Activated naive CD8-positive, alpha-beta T cell treated with anti-CD3 and anti-CD28 coated beads, Interleukin-2, amount 50 U/mL, for 24 hours (primary cell): ENCODE measurements at places on chromosomes 7 and 10.

DNA sequence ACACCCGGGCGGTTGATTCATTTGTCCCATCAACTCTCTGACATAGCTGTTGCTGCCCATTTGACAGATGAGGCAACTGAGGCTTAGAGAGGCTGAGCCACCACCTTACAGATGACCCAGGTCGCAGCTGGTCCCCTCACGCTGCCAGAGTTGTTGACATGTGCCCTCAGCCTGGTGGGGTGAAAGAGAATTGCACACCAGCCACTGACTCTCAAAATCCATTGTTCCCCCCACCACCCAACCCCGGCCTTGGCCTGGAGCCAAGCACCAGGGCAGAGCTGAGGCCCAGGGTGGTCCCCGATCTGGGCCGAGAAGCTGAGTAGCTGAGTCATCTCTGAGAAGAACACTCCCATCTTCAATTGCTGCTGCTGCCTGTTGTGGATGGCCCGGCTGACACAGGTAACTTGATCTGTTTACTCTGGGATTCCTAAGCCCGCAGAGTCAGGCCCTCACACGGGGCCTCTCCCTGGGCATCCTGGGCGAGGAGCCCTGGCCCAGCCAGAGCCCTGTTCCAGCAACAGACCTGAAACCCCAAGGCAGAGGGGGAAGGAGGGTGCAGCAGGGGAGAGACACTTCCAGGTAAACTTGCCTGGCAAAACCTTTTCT lies 27.5 kb downstream of the PVRIG start:
- H3K36me3 ChIP-seq: no peaks in the 10 kb centered on the region
- no peaks in the 10 kb centered on the region for H3K27me3 ChIP-seq
- H3K4me1 ChIP-seq: peaks cover 35% of the 10 kb centered on the region
- H3K27ac ChIP-seq: no peak overlapping the region
- peak; percentile 38 for DNase-seq

GRCh38 chr7:41731493-41732435 lies 28.9 kb upstream of the INHBA start:
- peaks cover 10% of the 10 kb centered on the region for H3K27me3 ChIP-seq
- peaks cover 12% of the 10 kb centered on the region for H3K4me1 ChIP-seq
- no peaks in the 10 kb centered on the region for H3K36me3 ChIP-seq
- no peak overlapping the region for H3K4me3 ChIP-seq
- DNase-seq: no peak
- H3K27ac ChIP-seq: no peak overlapping the region

- H3K27me3 ChIP-seq: peaks cover 3% of the 10 kb centered on the region
- DNase-seq: no peak
- H3K36me3 ChIP-seq: no peaks in the 10 kb centered on the region
- peaks cover 19% of the 10 kb centered on the region for H3K4me1 ChIP-seq
These were observed 359.4 kb downstream of the PRPF18 start for GRCh38 chr10:13946209-13946460.

DNA sequence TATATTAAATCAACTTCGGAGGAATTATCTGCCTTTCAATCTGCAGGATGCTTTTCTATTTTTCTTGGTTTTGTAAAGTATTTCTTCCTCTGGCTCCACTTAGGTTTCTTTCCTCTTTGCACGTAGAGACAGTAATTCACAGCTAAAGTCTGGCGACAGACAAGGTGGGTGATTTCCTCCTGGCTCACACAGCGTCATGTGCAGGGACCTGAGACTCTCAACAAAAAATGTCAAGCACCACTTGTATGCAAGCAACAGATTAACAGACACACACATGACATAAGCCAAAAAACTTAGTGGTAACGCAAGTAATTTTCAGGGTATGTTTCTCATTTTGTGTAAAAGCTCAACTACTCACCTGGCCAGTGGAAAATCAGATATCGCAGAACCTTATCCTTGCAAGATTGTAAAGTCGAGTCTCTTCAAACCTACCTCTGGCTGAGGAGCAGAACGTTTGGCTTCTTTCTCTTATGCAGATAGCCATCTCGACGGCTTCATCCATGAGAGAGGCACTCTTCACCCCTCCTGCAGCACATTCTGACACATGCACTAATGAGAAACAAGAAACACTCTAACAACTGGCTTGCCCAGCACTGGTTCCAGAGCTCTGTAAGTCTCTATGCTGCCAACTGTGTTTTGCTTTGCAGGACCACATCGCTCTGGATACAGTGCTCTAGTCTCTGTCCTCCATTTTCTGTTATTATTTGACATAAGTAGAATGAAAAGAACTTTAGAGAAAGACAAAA lies 188.0 kb downstream of the CDCA7L start:
- no peaks in the 10 kb centered on the region for H3K4me1 ChIP-seq
- H3K27ac ChIP-seq: no peak overlapping the region
- no peaks in the 10 kb centered on the region for H3K36me3 ChIP-seq
- no peak for DNase-seq

GRCh38 chr7:17520941-17521340 lies 222.5 kb downstream of the AHR start:
- no peak overlapping the region for H3K27ac ChIP-seq
- H3K4me3 ChIP-seq: no peak overlapping the region
- DNase-seq: no peak
- H3K4me1 ChIP-seq: no peaks in the 10 kb centered on the region
- H3K36me3 ChIP-seq: no peaks in the 10 kb centered on the region

DNA sequence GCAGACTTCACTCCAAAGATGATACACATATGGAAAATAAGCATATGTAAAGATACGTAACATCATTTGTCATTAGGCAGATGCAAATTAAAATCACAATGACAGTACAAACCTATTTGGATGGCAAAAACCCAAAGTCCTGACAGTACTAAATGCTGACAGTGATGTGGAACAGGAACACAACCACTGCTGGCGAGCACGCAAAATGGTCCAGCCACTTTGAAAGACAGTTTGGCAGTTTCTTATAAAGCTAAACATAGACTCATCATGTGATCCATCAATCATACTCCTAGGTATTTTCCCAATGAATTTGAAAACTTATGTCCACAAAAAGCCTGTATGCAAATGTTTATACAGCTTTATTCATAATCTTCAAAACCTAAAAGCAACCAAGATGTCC lies 200.7 kb downstream of the RAMP3 start:
- H3K4me3 ChIP-seq: no peak overlapping the region
- H3K27ac ChIP-seq: no peak overlapping the region
- no peaks in the 10 kb centered on the region for H3K36me3 ChIP-seq
- no peaks in the 10 kb centered on the region for H3K4me1 ChIP-seq
- no peak for DNase-seq

- no peaks in the 10 kb centered on the region for H3K36me3 ChIP-seq
- no peak overlapping the region for H3K4me3 ChIP-seq
- DNase-seq: no peak
- H3K4me1 ChIP-seq: peaks cover 10% of the 10 kb centered on the region
- H3K27me3 ChIP-seq: no peaks in the 10 kb centered on the region
- H3K27ac ChIP-seq: no peak overlapping the region
These were observed 5.7 kb downstream of the GRID2IP start for GRCh38 chr7:6545398-6546126.

DNA sequence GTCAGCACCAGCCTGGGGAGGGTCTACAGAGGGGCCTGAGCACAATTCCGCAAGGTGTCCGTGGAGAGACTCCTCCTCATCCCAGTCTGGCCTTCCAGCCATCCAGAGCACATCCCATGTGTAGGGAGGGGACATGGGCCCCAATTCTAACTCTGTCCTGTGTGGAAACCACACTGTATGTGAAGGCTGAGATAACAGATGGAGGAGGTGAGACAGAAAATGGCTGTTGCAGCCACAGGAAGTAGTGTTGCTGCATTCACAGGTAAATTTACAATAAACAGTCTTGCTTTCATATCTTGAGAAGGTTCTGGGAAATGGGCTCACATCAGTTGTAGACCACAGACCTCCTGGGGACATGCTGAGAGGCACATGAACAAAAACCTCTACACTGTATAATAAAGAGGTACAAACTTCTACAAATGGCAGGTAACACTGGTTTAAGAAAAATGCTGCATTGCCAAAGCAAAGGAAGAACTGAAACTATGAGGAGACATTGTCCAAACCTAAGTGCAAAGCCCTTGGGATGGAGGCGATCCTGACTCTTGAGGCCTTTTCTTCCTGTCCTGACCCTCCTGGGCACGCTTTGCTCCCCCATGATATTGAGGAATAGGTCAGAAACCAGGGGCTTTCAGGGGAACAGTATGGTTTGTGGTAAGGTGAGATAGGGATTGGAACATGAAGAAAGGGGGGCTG lies 21.6 kb upstream of the GIMAP2 start:
- no peak overlapping the region for H3K4me3 ChIP-seq
- H3K36me3 ChIP-seq: peaks cover 9% of the 10 kb centered on the region
- peaks cover 77% of the 10 kb centered on the region for H3K4me1 ChIP-seq
- peak overlapping the region; percentile 99 for H3K27ac ChIP-seq

- peak overlapping the region; percentile 28 for H3K27ac ChIP-seq
- peaks cover 5% of the 10 kb centered on the region for H3K36me3 ChIP-seq
- peaks cover 54% of the 10 kb centered on the region for H3K4me1 ChIP-seq
- DNase-seq: peak; percentile 68
- H3K4me3 ChIP-seq: no peak overlapping the region
- no peaks in the 10 kb centered on the region for H3K27me3 ChIP-seq
These were observed 27.1 kb downstream of the ATXN7L1 start for GRCh38 chr7:105849122-105849855.

DNA sequence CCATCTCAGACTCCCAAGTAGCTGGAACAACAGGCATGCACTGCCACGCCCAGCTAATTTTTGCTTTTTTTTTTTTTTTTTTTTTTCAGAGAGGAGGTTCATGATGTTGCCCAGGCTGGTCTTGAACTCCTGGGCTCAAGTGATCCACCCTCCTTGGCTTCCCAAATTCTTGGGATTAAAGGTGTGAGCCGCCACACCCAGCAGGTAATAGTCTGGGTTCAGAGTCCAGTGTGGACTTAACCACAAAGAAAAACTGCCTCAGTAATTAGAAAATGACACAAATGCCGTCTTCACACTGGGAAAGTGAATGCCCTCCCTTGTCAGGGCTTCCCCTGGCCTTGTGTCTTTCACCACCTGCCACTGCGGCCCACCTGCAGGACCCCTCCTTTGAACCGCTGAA lies 101.1 kb downstream of the RAB11FIP2 start:
- peaks cover 5% of the 10 kb centered on the region for H3K27me3 ChIP-seq
- no peak for DNase-seq
- peaks cover 1% of the 10 kb centered on the region for H3K4me1 ChIP-seq
- H3K36me3 ChIP-seq: no peaks in the 10 kb centered on the region

DNA sequence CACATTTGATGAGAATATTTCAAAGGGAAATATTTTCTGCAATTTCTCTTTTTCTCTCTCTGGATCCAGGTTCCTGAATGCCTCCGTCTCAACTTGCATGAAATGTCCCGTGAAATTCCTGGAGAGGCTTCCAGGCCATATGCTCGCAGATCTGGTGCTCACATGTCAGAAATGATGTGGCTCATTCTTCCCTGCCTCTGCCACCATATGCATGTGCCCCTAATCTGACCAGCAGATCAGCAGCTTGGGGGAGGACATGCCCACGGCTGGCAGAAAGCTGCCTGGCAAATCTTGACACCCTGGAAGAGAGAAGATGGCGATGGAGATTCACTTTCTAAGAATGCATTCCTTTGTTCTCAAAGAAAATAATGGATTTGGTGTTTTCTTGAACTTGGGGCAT lies 490.7 kb downstream of the RPS24 start:
- no peaks in the 10 kb centered on the region for H3K36me3 ChIP-seq
- no peak for DNase-seq
- peaks cover 3% of the 10 kb centered on the region for H3K4me1 ChIP-seq
- H3K27ac ChIP-seq: no peak overlapping the region

DNA sequence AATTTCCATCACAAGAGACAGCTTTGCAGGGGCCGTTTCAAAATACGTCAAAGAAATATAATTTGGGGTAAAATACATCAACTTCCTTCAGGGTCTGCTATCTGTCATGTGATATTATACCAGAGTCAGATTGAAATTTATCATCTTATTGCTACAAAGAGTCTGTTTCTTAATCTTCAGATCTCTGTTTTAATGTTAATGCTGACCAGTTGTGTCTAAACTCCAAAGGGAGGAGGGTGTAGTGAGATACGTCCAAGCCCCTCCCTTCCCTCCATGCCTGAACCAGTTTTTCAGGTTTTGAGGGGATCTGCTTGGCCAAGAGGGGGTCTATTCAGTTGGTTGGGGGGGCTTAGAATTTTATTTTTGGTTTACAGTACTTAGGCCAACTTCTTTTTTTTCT lies 891.6 kb downstream of the GRM8 start:
- H3K4me3 ChIP-seq: no peak overlapping the region
- H3K27ac ChIP-seq: no peak overlapping the region
- H3K4me1 ChIP-seq: no peaks in the 10 kb centered on the region
- H3K27me3 ChIP-seq: no peaks in the 10 kb centered on the region
- DNase-seq: no peak

- H3K4me1 ChIP-seq: no peaks in the 10 kb centered on the region
- DNase-seq: no peak
- H3K4me3 ChIP-seq: no peak overlapping the region
These were observed 78.8 kb downstream of the WDFY4 start for GRCh38 chr10:48763403-48763965.

DNA sequence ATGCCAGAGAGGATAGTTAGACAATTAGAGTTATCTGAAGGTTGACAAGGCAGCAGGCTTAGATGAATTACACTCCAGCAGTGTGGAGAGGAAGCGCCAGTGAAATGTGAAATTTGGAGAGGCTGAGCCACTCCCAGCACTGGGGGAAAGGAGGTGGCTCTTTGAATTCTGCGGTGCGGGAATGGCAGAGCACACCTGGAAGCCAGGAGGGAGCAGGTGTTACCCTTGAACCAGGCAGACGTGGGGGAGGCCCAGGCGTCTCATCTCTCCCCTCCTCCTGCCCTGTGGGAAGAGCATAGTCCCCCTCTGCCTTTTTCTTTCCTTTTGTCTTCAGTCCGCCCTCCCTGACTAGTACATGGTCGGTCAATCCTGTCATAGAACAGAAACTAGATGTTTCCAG lies 203.1 kb downstream of the DPP6 start:
- DNase-seq: no peak
- H3K36me3 ChIP-seq: no peaks in the 10 kb centered on the region
- no peak overlapping the region for H3K27ac ChIP-seq
- no peaks in the 10 kb centered on the region for H3K4me1 ChIP-seq

- no peak for DNase-seq
- H3K27ac ChIP-seq: no peak overlapping the region
- peaks cover 9% of the 10 kb centered on the region for H3K27me3 ChIP-seq
- H3K4me1 ChIP-seq: no peaks in the 10 kb centered on the region
- H3K4me3 ChIP-seq: no peak overlapping the region
These were observed 21.3 kb upstream of the ZNF467 start for GRCh38 chr7:149794661-149795060.

DNA sequence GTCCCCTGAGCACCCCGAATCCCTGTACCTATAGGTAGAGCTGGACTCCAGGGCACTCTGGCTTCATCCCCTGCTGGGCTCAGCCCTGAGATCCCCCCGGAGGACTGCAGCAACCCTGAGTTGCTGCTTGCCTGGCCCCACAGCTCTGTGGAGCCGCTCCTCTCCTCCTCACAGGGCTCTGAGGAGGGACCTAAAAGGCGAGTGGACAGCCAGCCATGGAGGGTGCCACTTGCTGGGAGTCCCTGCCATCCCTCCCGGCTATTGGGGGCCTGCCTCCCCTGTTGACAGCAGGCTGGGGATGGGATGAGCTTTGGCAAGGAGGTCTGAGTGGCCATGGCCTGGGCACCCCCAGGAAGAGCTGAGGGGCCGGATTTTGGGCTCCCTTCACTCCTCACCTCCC lies 28.0 kb upstream of the RASGEF1A start:
- H3K36me3 ChIP-seq: no peaks in the 10 kb centered on the region
- H3K4me3 ChIP-seq: no peak overlapping the region
- no peak for DNase-seq
- peaks cover 34% of the 10 kb centered on the region for H3K4me1 ChIP-seq
- no peaks in the 10 kb centered on the region for H3K27me3 ChIP-seq
